Activated T-helper 1 cell treated with anti-CD3 and anti-CD28 coated beads, Interleukin-2, amount 50 U/mL, for 16 hours (primary cell): ENCODE measurements at places on chromosomes 7 and 10.

- DNase-seq: no peak
Observed at GRCh38 chr7:30001998-30002397, 12.4 kb upstream of the SCRN1 start.

- DNase-seq: no peak
Observed at GRCh38 chr7:13628239-13629001, 361.0 kb downstream of the ETV1 start.

- no peak for DNase-seq
Observed at GRCh38 chr10:61621605-61622051, 41.1 kb upstream of the CABCOCO1 start.

GRCh38 chr7:30510124-30511075 is 5.8 kb upstream of the GGCT start:
- no peak for DNase-seq

DNA sequence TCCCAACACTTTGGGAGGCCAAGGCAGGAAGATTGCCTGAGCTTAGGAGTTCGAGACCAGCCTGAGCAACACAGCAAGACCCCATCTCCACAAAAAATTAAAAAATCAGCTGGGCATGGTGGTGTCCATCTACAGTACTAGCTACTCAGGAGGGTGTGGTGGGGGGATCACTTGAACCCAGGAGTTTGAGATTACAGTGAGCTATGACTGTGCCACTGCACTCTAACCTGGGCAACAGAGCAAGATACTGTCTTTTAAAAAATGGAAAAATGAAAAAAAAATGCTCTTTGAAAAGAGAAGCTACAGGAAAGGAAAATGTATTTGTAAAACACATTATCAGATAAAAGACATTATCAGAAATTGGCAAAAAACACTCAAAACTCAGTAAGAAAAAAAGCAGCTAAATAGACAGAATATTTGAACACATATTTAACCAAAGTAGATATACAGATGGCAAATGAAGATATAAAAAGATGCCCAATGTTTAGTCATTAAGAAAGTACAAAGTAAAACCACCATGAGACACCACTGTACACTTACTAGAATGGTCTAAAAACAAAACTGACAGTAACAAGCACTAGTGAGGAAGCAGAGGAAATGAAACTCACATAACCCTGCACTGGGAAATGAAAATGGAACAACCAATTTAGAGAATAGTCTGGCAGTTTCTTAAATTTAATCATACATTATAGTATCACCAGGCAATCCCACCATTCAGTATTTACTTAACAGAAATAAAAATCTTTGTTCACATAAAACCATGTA is 40.5 kb downstream of the NRBF2 start:
- no peak for DNase-seq

DNA sequence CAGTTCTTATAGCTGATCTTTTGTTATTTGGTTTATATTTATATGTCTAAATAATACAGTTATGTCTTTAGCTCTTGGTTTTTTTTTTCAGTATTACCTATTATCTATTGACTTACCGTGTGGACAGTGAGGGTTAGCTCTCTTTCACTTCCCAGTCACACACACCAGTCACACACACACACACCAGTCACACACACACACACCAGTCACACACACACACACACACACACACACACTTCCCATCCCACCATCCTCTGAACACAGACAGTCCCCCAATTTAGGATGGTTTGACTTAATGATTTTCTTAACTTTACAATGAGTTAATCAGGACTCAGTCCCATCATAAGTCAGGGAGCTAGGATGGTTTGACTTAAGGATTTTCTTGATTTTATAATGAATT is 18.9 kb upstream of the AGFG2 start:
- no peak for DNase-seq

GRCh38 chr10:7606951-7607404 is 59.8 kb downstream of the ITIH5 start:
- no peak for DNase-seq

DNA sequence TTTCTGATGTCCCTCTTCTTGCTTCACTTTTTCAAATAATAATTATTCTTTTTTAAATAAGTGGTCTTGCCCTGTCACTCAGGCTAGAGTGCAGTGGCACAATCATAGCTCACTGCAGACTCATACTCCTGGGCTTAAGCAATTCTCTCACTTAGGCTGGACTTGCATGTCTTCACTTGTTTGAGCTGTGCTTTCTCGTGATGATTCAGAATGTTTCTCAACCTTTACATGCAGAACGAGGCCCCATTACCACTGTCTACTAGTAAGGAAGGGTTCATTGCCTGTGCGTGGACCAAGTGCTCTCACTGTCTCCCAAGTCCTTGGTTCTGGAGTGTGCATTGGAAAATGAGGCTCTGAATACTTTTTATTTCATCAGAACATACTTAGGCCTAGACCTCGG is 468.6 kb upstream of the COBL start:
- no peak for DNase-seq
